NK-92 treated with Interleukin-12 subunit alpha and Interleukin-12 subunit beta, amount 100 ng/mL, for 24 hours (cell line): ENCODE measurements at places on chromosomes 2 and 18.

- DNase-seq: no peak
These were observed 261.6 kb downstream of the ASXL3 start for GRCh38 chr18:33839452-33840211.

GRCh38 chr2:121185571-121186074 is 99.4 kb downstream of the TFCP2L1 start:
- no peak for DNase-seq

GRCh38 chr2:181189951-181190350 is 209.5 kb downstream of the UBE2E3 start:
- no peak for DNase-seq

- no peak for DNase-seq
These were observed 384.7 kb upstream of the ACVR2A start for GRCh38 chr2:147460155-147460554.
